ENCODE measurements at places on chromosomes 5 and 9.

DNA sequence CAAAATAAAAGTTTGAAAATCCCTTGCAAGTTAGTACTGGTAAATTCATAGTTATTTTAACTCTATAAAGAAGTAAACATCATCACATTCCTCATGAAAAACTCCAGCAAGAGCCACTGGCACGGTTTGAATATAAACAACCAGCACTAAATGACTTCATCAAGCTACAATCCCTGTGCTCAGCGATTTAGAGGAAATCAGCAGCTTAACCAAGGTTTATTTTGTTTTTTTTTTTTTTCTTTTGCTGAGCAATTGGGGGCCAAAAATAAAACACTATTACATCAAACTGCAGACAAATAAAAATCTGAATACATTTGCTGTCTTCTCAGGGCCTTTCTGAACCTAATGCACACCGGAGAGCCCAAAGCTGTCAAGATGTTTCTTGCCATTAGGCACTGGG is 106.2 kb upstream of the SLC24A2 start:
- no peak for DNase-seq

GRCh38 chr5:36777105-36777757 is 99.3 kb upstream of the NIPBL start:
- DNase-seq = peak; percentile 51

GRCh38 chr5:17114715-17115599 is 102.5 kb upstream of the BASP1 start:
- no peak for DNase-seq

GRCh38 chr9:81979196-81979595 is 9.4 kb upstream of the SPATA31D1 start:
- DNase-seq = no peak

GRCh38 chr5:136235321-136235720 is 42.4 kb upstream of the SMIM32 start:
- no peak for DNase-seq

GRCh38 chr9:92058723-92059444 is 56.3 kb downstream of the SPTLC1 start:
- DNase-seq = no peak

- DNase-seq = no peak
These were observed 127.3 kb downstream of the XRCC4 start for GRCh38 chr5:83204651-83205050.

GRCh38 chr9:33340186-33340585 is 49.9 kb downstream of the NFX1 start:
- no peak for DNase-seq

GRCh38 chr5:3092664-3093063 is 341.2 kb upstream of the IRX2 start:
- no peak for DNase-seq

DNA sequence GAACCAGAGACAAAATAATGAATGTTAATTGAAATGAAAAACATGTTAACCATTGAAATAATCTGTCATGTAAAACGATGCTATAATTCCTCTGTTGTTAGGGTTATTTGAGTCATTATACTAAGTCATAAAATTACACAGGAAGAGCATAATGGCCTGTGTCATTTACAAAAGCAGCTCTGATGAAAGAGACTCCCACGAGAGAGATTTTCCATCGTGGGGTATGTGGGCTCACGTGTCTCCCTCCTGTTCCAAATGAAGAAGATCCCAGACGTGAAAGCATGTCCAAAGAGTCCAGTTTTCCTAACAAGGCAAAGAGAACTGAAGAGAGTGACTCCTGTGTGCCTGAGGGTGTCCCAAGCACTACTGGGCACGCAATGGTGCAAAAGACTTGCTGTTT is 379.8 kb downstream of the SPOCK1 start:
- DNase-seq = no peak

DNA sequence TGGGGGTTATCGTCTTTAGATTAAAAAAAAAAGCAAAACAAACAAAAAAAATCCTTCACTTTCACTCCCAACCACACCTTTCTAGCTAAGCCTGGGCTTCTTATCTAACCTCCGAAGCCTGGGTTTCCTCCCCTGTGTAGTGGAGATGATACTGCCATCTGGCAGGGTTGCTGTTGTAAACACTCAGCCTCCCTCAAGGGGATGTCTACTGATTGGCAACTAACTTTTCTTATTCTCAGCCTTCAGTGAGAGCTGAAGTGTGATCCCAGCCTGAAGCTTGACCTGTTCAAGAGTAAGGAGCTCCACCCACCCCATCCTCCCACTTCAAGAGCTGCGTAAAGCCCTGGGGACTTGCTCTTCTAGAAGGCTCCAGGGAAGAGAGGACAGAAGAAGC is 21.5 kb upstream of the WWC1 start:
- DNase-seq = no peak

DNA sequence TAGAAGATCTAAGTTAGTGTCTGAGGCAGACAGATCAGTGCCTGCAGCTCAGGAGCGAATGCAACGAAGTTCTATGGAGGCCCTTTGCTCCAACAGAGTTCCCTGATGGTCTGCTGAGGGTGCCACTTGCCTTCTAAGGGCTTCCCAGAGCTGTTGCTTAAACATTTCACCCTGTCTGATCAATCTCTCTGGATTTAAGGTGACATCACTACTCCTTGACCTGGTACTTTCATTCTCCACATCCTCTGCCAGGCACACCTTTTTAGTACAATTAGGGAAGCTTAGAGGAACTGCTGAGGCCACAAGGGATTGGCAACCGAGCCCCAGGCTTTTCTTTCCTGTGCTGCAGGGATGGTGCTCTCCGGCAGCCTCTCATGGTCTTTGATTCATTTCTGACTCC is 94.2 kb upstream of the IFNK start:
- DNase-seq = no peak

DNA sequence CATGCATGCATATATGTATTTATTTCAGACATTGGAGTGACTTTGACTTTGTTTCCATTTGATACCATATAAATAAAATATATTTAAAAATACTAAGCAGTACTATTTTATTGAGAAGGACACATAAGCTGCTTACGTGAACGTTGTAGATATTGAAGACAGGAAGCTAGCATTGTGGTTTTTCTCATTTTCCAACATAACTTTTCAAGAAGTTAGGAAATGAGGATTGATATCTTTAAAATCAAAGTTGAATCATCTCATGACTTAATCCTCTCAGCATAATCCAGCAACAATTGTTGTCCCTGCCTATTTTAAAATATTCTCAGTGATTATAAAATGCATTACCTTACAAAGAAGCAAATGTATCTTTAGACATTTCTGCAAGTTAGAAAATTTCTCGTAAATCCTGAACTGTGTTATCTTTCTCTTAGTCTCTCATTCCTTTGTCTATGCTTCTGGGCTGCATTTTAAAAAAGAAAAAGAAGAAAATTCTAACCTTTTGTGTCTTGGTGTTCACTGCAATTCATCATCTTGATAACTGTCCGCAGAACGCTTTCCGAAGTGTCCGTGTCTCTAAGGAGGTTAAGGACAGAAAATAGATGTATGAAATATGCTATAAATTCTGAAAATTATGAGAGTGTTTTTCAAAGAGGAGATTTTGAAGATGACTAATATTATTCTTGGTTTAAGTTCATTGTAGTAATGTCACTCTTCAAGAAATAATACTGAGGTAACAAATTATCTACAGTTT is 1089.9 kb upstream of the CDH6 start:
- DNase-seq = no peak

DNA sequence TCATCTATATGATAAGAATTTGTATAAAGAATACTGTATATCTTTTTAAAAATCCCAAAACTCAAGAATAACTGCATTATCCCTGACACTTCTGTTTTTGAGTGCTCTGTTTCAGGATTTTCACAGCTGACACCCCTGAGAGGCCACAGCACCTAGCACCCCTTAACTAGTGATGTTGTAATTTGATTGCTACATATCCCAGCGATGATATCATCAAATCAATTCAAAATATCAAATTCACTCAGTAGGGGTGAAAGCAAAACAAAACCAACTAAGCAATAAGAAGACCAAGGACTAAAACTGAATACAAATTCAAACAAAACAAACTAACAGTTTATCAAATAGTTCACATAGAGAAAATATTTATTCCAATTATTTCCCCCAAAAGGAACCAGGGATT is 184.3 kb downstream of the MCTP1 start:
- DNase-seq = no peak

- no peak for DNase-seq
These were observed 681 bp upstream of the CHSY3 start for GRCh38 chr5:129903466-129904101.

DNA sequence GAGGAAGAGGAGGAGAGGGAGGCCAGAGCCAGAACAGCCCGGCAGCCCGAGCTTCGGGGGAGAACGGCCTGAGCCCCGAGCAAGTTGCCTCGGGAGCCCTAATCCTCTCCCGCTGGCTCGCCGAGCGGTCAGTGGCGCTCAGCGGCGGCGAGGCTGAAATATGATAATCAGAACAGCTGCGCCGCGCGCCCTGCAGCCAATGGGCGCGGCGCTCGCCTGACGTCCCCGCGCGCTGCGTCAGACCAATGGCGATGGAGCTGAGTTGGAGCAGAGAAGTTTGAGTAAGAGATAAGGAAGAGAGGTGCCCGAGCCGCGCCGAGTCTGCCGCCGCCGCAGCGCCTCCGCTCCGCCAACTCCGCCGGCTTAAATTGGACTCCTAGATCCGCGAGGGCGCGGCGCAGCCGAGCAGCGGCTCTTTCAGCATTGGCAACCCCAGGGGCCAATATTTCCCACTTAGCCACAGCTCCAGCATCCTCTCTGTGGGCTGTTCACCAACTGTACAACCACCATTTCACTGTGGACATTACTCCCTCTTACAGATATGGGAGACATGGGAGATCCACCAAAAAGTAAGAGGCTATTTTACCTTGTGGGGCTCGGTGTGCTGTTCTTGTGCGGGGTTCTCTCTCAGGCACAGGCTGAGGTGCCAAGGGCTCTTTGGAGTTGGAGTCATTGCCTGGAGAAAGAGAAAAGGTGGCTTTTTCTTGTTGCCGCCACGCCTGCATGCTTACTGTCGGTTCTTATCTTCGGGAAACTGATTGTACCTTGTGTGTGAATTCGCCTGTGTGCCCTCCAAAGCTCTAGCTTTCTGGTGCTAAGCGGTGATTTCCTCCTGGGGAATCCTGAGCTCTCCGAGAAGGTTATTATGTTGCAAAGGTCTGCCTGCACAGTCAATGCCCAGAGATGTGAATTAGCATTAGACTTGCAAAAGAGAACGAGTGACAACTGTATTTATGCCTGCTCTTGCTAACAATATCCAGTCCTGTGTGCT is at the start of gene ISL1:
Gene ISL1, plus strand, starts transcription at position 318 of the 991 bp plus-strand sequence. Its CDS starts 224 bp downstream, at position 542.
- peak; percentile 82 for DNase-seq

- no peak for DNase-seq
These were observed 1.9 kb downstream of the OSMR start for GRCh38 chr5:38847559-38848347.

DNA sequence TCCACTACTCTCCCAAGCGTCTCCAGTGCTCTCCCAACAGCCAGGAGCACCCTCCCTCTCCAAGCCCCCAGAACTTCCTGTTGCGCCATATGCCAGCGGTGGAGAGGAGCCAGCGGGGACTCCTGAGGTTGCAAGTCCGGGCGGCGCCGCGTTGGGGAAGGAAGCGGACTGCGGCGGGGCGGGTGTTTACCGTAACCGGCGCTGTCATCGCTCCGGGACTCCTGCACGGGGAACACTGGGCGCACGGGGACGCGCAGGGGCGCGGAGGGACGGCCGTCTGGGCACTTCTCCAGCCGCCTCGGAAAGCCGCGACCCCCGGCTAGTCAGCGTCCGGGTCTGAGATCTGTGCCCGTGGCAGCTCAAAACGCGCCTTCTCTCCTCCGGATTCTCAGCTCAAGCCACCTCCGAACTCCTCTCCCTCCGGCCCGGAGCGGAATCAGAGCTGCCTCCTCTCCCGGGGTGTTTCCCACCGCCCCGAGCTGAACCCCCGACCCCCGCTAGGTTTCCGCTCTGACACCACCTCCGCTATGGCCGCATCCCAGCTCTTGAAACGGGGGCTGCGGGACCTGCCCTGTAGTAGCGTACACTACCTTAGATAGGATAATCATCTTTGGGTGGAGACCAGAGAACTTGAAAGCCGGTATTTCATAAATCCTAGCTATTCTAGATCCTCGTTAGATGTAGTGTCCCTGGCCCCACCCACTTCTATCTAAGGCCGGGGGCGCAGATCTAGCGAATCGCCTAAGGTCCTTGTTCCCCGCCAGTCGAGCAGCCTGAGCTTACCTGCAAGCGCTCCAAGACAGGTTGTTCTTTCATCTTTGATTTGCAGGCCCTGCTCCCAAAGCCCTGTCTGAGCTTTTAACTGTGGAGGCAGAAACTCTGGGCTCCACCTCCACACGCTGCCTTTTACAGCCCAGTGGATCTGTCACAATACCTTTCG is at the start of gene TRPM6:
Gene TRPM6, minus strand, starts transcription at position 881 of the 940 bp plus-strand sequence. Its CDS starts 65 bp downstream, at position 816.
- peak; percentile 80 for DNase-seq

DNA sequence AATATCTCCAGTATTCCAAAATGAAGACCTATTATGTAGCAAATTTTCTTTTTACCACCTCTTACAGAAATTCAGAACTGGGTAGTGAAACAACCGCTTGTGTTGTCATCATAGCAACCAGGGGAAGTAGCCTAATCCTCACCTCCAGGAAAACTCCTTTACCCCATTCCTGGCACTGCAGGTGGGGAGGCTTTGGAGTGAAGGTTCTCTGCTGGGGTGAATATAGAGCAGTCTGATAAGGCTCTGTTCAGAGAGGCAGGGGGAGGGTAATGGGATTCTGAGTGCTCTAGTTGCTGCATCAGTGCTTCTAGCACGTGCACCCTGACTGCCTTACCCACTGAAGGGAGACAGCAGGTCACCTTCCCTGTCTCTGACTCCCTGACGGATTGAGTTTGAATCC is 116.2 kb downstream of the MAN2A1 start:
- no peak for DNase-seq

DNA sequence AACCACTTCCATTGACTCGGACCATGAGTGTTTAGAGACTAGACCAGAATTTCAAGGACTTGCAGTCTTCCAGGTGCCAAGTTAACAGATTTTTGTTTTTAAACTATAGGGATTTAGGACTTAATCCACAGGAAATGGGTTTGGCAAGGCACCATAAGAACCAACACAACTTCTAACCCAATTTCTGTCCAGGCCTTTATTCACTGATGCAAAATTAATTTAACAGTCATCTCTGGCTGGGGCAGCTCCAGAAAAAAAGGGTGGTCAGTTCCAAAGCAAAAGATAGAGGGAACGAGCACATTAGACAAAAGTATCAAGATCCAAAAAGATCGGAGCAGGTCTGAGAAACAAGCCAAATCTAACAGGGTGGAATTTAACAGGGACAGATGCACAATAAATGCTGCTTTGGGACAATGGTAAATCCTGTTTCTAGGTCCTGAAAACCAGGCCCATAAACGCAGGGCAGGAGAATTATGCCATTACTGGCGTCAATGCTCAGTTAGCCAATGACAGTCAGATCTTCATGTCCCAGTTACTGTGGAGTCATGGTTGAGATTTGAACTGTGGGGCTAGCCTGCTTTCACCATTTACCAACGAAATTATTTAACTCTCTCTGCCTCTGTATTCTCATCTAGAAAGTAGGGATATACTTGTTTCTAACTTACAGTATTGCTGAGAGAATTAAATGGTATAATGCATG is 590.8 kb upstream of the BRINP1 start:
- DNase-seq = no peak

DNA sequence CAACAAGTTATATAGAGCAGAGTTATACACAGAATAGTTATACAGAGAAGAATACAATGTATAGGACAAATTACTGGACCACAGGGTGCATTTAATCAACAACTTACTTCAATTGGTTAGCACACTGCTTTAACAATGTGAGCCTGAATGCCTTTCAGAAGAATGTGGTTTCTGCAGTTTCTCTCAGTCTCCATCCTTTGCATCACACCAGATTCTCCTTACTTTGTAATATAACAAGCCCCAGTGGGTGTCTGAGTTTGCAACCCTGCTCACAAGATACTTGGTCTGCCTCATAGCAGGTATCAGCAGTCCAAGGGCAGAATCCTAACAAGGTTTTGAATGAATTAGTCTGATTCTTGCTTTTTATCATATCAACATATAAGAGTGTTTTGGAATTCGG is 114.6 kb downstream of the GABRB2 start:
- DNase-seq = no peak

Measured in left hindlimb (tissue), 1 donor.